ENCODE measurements at places on chromosomes 4 and X.
A peak's percentile ranks its signal among the peaks of the same experiment; 100 is the strongest.

- no peak for DNase-seq
Observed at GRCh38 chr4:121791481-121791880, 9.6 kb upstream of the EXOSC9 start.

GRCh38 chr4:61198686-61199085, 1.4 kb upstream of the ADGRL3 start:
- DNase-seq, result no peak

DNA sequence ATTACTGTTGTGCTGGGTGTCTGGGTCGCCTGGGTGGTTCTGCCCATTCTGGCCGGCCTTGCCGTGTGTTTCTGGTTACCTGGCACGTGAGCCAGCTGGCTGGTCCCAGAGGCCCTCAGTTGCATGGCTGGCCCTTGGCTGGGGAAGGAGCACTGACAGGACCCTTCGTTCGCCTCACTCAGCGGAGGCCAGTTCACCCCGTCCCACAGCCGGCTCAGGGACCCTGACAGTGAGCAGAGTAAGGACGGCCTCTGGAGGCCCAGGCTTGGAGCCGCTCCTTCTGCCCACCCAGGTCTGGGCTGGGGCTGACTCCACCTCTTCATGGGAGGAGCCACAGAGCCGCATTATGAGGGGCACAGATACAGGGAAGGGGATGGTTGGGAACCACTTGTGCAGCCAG, 20.3 kb upstream of the HGFAC start:
- no peak for DNase-seq

GRCh38 chrX:150063674-150064073, 125.4 kb upstream of the EOLA2 start:
- no peak for DNase-seq

GRCh38 chr4:7723625-7724024, 216.0 kb downstream of the AFAP1 start:
- no peak for DNase-seq

DNA sequence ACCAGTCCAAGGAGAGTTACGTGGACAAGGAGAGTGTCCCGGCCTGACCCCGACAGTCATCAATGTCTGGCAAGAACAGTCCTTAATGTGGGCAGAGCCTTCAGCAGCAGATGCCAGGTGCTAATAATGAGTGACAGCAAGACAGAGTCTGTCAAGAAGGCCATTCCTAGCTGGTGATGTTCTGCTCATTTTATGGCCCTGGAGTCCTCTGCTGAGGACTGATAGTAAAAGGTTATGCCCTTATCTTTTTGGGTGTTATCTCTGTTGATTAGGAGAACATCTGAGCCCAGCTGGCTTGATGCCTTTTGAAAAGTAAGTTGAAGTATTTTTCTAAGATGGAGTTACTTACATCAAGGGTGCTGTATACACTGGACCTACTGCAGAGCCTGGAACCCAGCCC, 67.3 kb downstream of the SLC34A2 start:
- no peak for DNase-seq

DNA sequence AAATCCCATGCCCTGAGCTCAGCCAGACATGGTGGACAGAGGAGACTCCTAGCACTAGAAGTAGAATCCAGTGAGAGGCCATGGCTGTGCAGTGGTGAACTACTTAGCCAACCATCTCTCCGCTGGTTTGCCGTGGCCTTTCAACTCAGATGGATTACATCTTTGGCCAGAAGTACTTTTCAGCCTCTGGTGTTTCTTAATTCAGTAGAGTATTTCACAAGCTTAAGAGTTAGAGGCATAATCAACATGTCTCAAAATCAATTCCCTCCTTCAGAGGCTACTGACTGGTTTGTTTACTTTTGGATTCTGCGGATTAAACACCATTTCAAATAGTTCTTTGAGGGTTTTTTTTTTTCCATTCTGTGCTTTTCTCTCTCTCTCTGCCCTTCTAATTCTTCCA, 91.1 kb upstream of the PGRMC2 start:
- DNase-seq, result no peak

- DNase-seq, result no peak
Observed at GRCh38 chr4:78293821-78294301, 236.7 kb downstream of the FRAS1 start.

DNA sequence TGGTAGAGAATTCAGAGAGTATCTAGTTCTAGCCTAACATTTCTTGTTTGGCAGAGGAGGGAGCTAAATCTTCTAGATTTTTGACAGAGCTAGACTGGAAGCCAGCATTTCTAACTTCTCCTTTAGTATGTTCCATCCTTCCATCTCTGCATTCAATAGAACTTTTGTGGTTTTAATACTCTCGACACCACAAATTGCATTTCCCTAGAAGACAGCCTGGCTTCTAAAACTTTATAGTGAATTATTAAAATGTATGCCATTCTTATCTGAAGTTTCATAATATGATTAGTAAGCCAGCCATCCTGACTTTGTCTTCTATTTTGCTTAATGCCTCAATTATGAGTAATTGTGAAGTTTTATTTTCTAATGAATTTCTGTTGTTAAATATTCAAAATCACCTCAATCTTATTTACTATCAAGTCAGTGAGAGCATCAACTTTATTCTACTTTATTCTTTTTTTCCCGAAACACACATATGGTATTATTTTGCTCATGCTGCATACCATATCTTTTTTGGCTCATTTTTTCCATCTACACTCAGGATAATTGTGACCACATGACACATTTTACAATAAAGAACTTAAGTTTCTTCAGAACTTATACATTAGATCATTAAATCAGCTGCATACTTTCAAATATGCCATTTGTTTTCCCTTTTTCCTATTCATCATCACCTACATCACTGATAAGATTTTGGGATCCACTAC, 30.2 kb downstream of the EDNRA start:
- DNase-seq, result no peak

DNA sequence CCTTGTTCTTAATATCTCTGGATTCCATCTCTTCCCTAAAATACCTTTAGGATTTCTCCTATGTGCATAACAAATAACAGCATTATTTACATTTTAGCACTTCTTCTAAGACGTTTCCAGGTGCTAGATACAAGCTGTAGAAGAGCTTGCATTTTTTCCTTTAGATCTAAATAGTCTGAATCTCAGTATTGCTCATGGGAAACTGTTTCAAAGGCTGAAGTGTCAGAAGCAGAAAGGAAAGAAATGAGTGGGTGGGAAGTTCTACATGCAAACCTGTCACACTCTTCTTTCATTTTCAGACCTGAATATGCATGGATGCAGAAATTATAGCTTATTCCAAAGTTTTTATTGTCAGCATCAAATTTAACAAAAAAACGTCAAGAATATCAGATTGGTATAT, 41.8 kb downstream of the FGF13 start:
- no peak for DNase-seq

- DNase-seq, result no peak
Observed at GRCh38 chr4:27846951-27847350, 986.3 kb downstream of the STIM2 start.

GRCh38 chr4:17385403-17385802, 126.5 kb downstream of the QDPR start:
- DNase-seq, result peak; percentile 11

GRCh38 chrX:113058634-113059033, 218.0 kb upstream of the AMOT start:
- no peak for DNase-seq

DNA sequence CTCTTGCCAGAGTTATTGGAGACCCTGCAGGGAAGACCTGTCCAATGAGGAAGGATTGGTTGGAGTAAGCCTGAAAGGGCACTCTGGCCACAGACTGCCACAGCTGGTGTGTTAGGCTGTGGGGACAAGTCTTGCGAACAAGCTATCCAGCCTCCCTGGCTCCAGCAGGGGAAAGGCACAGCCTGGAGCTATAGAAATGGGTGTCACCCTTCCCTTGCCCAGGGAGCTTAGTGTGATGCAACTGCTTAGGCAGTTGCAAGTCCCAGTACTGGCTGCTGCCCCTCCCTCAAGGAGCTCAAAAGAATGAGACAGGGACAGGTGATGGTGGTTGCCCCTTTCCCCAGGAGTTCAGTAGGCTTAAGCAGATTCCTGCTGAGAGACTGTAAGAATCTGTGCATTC, 165.7 kb upstream of the CT83 start:
- no peak for DNase-seq

GRCh38 chr4:113024388-113024787, 25.1 kb upstream of the ANK2 start:
- DNase-seq, result no peak

DNA sequence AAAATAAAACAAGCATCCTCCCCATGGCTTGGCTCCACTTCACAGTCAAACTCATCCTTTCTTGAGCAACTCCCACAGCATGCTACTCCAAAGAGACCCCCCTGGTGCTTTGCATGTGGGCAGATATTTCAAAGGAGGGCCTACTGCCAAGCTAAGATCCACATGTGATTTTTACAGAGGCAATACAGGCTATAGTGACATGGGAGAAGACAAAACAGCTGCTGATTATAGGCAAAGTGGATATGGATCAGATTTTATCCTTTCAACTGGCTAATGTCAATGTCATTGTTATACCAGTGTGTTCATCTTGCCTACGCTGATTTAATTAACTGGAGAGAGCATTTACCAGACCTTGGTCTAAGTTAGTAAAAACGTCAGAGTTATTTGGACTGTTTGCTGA, 328.3 kb downstream of the KLHL13 start:
- no peak for DNase-seq

DNA sequence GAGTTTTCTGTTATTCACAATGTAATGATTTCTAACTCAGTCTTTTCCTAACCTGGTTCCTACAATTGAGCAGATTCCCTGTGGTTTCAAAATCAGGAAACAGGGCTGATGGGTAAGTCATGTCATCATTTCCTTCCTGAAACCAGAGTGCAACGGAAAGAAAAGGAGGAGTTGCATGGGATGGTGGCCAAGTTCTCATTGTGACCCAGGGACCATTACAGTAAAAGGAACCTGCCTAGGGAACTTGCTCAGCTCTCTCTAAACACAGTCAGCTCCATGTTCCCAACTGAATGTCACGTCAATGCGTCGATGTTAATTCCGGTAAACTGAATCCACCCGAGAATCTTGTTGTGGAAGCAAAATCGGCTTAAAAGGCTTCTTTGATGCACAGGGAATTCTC, 51.2 kb downstream of the LGI2 start:
- peak; percentile 65 for DNase-seq

DNA sequence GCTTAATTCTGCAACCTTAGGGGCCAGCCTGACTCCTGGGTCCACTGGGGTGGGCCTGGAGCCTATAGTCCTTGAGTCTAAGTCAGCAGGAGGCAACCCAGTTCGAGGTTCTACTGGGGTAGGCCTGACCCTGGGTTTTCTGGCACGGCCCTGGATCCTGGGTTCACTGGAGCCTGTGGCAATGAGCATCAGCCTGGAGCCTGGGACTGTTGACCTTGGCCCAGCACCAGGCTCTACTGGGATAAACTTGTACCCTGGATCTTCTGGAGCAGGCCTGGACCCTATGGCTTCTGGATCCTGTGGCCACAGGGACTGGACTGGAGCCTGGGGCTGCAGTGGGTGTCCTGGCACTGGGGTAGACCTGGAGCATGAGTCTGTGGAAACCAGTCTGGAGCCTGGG, 874.3 kb upstream of the INTU start:
- no peak for DNase-seq

- no peak for DNase-seq
Observed at GRCh38 chr4:54238389-54238788, 9.3 kb downstream of the PDGFRA start.

DNA sequence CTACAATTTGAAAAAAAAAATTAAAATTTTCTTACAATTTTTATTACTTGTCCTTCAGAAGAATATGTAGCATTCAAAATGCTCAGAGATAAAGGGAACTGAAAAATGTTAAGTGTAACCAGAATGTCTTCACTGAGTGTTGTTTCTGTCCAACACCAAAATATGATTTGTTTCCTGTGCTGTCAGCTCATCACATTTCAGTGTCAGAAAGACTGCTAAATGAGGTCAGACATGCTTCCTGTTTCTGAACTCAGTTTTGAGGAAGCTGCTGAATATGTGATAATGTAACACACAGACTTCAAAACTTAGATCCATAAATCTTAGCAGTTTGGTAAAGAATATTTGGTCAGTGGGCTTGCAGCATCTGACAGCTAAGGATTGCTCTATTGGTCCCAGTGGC, 1849.7 kb downstream of the PCDH7 start:
- no peak for DNase-seq

GRCh38 chrX:31572360-31572759, 500.5 kb upstream of the FTHL17 start:
- no peak for DNase-seq

DNA sequence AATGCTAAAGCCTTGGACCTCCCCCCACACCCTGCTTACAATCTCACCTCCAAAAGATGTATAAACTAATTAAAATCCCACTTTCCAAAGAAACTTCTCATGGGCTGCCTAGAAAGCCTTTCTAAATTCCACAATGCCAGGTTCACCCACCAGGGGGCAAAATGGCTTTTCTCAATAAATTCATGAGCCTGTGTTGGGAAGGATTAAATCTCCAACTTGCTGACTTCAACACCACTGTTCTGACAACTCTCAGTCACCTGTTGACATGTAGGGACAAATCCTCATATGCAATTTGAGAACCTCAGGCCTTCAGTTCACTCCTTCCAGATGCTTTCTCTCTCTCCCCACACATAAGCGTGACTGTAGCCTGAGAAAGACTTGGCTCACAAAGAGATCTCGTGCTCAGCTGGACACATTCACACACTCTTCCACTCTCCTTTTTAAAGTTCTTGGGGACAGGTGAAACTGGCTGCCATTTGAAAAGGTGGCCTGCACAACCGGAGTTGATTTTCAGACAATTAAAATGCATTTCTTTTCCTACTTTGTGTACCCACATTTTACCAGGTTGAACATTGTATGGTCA, 88.6 kb upstream of the PRPS2 start:
- no peak for DNase-seq

GRCh38 chrX:13487731-13488505, 81.5 kb upstream of the EGFL6 start:
- DNase-seq, result peak; percentile 56

DNA sequence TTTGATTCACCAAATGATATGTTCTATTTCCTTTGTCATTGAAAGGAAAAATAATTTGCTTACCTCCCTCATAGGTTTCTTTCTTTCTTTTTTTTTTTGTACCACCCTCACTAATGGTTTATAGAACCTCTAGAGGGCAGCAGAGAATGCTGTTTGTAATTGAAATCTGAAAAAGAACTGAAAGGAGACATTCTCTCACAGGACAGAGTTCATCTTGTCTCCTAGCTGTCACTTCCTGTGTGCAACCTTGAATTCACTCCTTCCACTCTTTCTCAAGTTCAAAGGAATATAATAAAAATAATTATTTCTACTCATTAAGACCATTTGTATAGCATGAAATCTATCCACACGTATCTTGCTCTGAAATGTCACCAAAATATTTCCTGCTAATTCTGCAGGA, 51.0 kb downstream of the GUCY1B1 start:
- no peak for DNase-seq

GRCh38 chrX:16185725-16186136, 18.4 kb downstream of the MAGEB17 start:
- no peak for DNase-seq

Data from mucosa of gallbladder (tissue), 1 donor.